ENCODE measurements at places on chromosomes 5 and 9.

DNA sequence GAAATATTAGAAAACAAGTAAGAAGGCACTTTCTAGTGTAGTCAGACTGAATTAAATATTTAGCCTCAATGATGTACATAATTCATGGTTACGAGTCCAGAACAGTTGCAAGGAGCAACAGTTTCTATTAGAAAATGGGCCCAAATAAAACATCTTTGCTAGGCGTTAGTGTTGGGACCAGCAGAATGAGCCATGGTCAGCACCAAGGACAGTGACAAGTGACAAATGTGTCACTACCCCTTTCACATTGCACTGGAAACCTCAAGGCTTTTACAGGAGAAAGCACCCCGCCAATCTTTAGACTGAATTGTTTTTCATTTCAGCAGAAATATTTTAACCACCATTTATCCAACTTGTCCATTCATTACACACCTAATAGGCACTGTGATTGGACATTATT is 301.3 kb upstream of the ADCY2 start:
- peak; percentile 41 for DNase-seq

- no peak for DNase-seq
These were observed 31.8 kb downstream of the SLC38A9 start for GRCh38 chr5:55680353-55680752.

DNA sequence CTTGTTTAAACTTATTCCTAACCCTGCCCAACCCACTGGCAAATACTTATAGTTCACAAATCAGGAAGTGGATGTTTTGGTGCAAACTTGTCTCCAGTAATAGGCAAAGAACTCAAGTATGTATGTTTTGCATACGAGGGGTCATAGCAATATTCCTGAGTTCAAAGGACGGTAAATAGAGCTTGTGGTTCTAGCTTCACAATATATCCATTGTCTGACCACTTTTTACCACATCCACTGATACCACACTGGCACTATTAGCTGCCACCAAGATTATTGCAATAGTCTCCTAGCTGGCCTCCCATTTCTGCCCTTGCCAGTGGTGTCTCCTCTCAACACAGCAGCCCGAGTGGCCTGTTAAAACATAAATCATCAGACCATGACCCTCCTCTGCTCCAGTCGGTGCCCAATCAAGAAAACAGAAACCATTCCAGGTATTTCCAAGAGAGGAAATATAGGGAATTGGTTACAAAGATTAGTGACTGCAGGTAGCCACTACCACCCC is 17.0 kb downstream of the GRXCR2 start:
- DNase-seq = no peak

GRCh38 chr5:168706655-168707069 is 127.5 kb upstream of the PANK3 start:
- DNase-seq = peak; percentile 48
